ENCODE measurements at places on chromosomes 2 and 18. TPM values are rescaled to one million over a fixed set of nuclear protein-coding genes. Genes with fewer than 3 reads are reported as not detected.

DNA sequence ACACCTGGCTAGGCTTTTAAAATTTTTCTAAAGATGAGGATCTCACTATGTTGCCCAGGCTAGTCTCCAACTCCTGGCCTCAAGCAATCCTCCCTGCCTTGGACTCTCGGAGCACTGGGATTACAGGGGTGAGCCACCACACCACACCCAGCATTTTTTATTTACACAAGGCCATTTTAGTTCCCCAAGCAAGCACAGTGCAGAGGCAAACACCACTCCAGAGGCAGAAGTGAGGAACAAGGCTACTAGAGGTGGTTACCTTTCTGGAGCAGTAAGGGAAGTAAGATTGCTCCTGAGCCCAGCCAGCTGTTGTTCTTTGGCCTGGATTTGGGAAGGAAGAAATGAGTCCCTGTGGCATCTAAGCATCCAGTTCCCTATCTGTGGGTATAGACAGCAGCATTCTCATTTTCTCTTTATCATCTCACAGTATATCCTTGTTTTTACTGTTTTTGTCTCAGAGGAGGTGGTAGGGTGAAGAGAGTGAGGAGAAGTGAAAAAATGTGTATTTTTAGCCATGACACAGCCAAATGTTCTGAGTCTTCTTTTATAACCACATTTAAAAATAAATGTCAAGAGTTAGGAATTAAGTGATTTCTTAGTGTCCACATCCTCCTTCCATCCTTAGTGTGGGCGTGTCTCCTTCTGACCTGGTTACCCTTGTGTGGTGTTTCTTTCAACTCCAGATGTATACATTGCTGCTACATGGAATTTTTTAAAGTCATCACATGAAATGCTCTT lies 10.5 kb upstream of the TTC39C start:
- no peak for DNase-seq
- H3K27me3 ChIP-seq, result peaks cover 10% of the 10 kb centered on the region
- H3K36me3 ChIP-seq, result no peaks in the 10 kb centered on the region
- H3K27ac ChIP-seq, result no peak overlapping the region

Gene SLC19A3
- total RNA-seq, result 21.8 TPM

GRCh38 chr2:101121174-101121573 lies 30.0 kb downstream of the TBC1D8 start:
- H3K27me3 ChIP-seq, result no peaks in the 10 kb centered on the region
- DNase-seq, result peak; percentile 57
- H3K36me3 ChIP-seq, result no peaks in the 10 kb centered on the region
- peak overlapping the region; percentile 79 for H3K27ac ChIP-seq

Gene SLC8A1
- 8.9 TPM for total RNA-seq

- H3K4me3 ChIP-seq, result no peak overlapping the region
- H3K27me3 ChIP-seq, result no peaks in the 10 kb centered on the region
- H3K4me1 ChIP-seq, result peaks cover 42% of the 10 kb centered on the region
- DNase-seq, result peak; percentile 64
- H3K27ac ChIP-seq, result peak overlapping the region; percentile 84
Observed at GRCh38 chr2:237864940-237865622, 5.7 kb downstream of the RAMP1 start.

- no peaks in the 10 kb centered on the region for H3K36me3 ChIP-seq
- DNase-seq, result no peak
Observed at GRCh38 chr18:49819823-49820671, 6.7 kb upstream of the ACAA2 start.

DNA sequence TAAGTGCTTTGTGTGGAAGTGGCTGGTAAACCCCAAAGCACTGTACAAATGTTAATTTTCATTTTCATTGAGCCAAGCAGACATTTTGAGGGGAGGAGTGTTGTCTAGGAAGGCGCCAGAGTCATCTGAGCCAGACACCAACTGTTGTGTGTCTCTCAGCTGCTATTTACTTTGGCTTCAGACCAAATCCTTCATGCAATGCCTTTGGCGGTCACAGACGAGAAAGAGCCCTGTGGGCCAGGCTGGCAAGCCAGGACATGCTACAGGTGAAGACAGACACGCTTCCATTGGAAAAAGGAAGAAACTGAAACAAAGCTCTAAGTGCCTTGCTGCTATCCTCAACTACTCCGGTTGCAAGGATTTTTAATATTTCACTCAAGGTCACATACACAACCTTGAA lies 115.4 kb upstream of the CDC42EP3 start:
- H3K27me3 ChIP-seq, result no peaks in the 10 kb centered on the region
- H3K4me1 ChIP-seq, result peaks cover 8% of the 10 kb centered on the region
- H3K4me3 ChIP-seq, result no peak overlapping the region
- no peaks in the 10 kb centered on the region for H3K36me3 ChIP-seq

Gene LRP2
- 33.8 TPM for total RNA-seq

Gene ELOA2
- not detected for total RNA-seq

DNA sequence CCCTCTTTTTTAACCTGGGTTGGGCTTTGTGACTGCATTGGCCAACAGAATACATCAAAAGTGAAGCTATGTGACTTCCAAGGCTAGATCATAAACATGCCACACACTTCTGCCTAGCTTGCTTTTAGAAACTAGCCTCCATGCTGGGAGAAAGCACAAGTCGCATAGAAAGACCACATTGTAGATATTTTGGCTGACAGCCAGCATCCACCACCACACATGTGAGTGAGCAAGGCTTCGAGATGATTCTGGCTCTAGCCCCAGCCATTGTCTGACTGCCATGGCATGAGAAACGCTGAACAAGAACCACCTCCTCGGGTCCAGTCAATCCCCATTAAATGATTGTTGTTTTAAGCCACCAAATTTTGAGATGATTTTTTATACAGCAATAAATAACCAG lies 66.8 kb upstream of the STPG4 start:
- no peak overlapping the region for H3K4me3 ChIP-seq
- H3K36me3 ChIP-seq, result no peaks in the 10 kb centered on the region
- H3K27ac ChIP-seq, result no peak overlapping the region
- DNase-seq, result peak; percentile 18

Data from hepatocyte (in vitro differentiated cells).